Caco-2 (cell line): ENCODE measurements at places on chromosomes 16 and 17. TPM values are rescaled to one million over a fixed set of nuclear protein-coding genes. Genes with fewer than 3 reads are reported as not detected.

IRX3 gene
- 63.2 and 73.3 TPM in 2 replicates for total RNA-seq

KRT39 gene
- total RNA-seq = not detected in 2 replicates

CCDC200 gene
- total RNA-seq = not detected in 2 replicates

PIK3R6 gene
- not detected in 2 replicates for total RNA-seq

IL34 gene
- 0.49 and 0.50 TPM in 2 replicates for total RNA-seq

CPNE7 gene
- 40.4 and 50.0 TPM in 2 replicates for total RNA-seq

NPIPA5 gene
- total RNA-seq = 7.5 and 8.3 TPM in 2 replicates

DNA sequence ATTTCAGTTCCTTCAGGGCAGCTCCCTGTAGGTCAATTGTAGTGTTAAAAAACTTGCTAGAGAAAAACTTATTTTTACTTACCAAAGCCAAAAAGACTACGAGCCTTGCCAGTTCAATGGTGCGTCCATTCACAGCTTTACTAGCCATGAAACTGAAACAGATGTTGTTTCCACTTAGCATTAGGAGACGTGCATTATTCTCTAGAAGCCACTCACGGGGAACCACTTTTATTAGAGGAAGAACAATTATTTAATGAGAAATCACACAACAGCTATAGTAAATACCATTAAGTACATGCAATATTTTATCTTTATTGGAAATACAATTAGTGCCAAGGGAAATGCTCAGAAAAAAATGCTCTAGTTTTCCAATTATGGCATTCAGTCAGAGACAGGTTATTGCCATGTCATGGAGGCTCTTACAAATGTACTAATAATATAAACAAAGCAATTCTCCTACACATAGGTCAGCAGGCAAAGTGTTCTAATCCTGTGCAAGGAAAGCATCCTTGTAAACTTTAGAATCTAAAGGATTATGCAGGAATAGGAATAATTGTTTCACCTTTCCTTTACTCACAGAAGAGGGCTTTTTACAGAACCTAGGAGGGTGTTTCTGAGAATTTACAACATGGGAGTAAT is 17.4 kb downstream of the LASP1NB start:
- no peaks in the 10 kb centered on the region for H3K27me3 ChIP-seq
- DNase-seq = no peak
- H3K4me3 ChIP-seq = no peak overlapping the region
- H3K36me3 ChIP-seq = no peaks in the 10 kb centered on the region
- no peaks in the 10 kb centered on the region for H3K4me1 ChIP-seq

DNA sequence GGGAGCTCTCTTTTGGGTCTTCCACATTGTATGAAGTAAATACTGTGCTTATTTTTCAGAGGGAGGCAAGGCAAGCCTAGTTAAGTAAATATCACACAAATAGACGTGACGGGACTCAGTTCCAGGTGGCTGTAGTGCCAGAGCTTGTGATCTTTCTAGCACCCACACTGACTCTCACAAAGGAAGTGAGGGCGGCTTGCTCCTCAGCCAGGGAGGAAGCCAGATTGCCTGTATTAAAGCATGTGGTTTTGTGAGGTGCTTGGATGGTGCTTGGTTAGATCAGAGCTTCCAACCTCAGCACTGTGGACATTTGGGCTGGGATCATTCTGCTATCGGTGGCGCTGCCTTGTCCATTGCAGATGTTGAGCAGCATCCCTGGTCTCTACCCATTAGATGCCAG is 80.1 kb downstream of the VAT1L start:
- no peaks in the 10 kb centered on the region for H3K4me1 ChIP-seq
- H3K4me3 ChIP-seq = no peak overlapping the region
- H3K27me3 ChIP-seq = no peaks in the 10 kb centered on the region
- DNase-seq = no peak

DNA sequence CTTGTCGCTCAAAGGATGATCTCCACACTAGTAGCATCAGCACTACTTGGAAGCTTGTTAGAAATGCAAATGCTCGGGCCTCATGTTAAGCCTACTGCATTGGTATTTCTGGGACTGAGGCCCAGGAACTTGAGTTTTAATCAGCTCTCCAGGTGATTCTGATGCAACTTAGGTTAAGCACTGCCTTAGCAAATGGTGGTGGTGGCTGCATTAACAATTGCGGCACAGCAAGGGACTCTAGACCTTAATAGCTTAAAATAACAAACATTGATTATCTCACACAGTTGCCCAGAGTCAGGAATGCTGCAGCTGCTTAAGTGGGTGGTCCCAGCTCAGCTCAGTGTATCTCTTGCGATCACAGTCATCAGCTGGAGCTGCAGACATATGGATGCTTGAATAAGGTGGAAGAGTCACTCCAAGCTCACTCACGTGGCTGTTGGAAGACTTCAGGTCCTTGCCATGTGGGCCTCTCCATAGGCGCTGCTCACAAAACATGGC is 25.8 kb downstream of the HS3ST3A1 start:
- H3K27me3 ChIP-seq = no peaks in the 10 kb centered on the region
- no peak overlapping the region for H3K27ac ChIP-seq
- no peaks in the 10 kb centered on the region for H3K36me3 ChIP-seq

GRCh38 chr17:73257516-73257915 is 4.2 kb downstream of the CPSF4L start:
- no peaks in the 10 kb centered on the region for H3K4me1 ChIP-seq
- no peak for DNase-seq
- no peak overlapping the region for H3K4me3 ChIP-seq

DNA sequence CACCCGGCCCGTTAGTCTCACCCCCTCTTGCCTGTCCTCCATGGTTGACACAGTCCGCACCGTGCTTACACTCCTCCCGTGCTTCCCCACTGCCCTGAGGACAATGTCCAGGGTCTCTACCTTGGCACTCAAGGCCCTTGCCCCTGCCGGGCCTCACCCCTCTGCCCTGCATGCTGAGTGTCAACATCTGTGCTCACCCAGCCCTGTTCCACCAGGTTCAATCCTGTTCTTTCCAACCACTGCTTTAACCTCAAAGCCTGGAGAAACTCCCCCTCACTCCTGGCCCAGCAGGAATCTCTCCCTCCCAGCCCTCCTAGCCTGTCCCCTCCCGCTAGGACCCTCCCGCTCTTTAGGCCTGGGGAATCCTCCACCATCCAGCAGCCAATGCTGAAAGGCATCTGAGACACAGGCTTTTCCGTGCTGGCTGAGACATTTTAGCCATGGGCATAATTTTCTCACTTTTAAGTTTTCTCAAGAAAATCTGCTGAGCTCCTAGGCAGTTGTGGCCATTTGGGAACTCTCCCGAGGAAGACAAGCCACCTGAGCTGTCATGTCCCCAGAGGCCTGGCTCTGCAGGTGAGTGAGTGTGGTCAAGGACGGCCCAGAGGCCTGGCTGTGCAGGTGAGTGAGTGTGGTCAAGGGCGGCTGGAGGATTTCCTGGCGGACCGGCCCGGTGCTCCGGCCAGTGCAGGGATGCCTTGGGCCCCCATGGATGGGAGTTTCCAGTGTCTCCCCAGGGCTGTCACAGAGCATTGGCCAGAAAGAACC is 10.8 kb upstream of the P2RX1 start:
- no peaks in the 10 kb centered on the region for H3K27me3 ChIP-seq
- peaks cover 12% of the 10 kb centered on the region; the same call in 1 of the 2 replicates for H3K4me1 ChIP-seq
- DNase-seq = no peak
- no peak overlapping the region for H3K4me3 ChIP-seq
- peak overlapping the region; percentile 48 for H3K27ac ChIP-seq
- no peaks in the 10 kb centered on the region for H3K36me3 ChIP-seq

GRCh38 chr17:36002631-36003030 is 1.3 kb upstream of the CCL15 start:
- H3K27ac ChIP-seq = no peak overlapping the region
- no peaks in the 10 kb centered on the region for H3K27me3 ChIP-seq
- no peaks in the 10 kb centered on the region for H3K36me3 ChIP-seq
- DNase-seq = no peak
- peaks cover 24% of the 10 kb centered on the region for H3K4me1 ChIP-seq

DNA sequence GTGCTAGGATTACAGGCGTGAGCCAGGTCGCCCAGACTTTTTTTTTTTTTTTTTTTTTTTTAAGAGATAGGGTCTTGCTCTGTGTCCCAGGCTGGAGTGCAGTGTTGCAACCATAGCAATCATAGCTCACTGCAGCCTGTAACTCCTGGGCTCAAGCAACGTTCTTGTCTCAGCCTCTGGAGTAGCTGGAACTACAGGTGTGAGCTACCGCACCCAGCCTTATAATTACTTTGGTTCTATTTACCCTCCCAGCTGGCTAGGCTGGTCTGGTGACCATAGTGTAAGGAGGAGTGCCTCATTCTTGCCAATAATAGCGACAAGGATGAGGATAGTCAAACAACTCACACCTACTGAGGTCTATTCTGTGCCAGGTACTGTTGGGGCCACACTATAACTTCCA is 39.6 kb upstream of the USP7 start:
- no peaks in the 10 kb centered on the region for H3K27me3 ChIP-seq
- H3K4me3 ChIP-seq = no peak overlapping the region
- no peaks in the 10 kb centered on the region for H3K4me1 ChIP-seq
- no peak overlapping the region for H3K27ac ChIP-seq
- H3K36me3 ChIP-seq = no peaks in the 10 kb centered on the region

GRCh38 chr17:14813649-14814370 is 451.3 kb downstream of the PMP22 start:
- H3K27me3 ChIP-seq = no peaks in the 10 kb centered on the region
- no peak overlapping the region for H3K4me3 ChIP-seq
- no peaks in the 10 kb centered on the region for H3K4me1 ChIP-seq

DNA sequence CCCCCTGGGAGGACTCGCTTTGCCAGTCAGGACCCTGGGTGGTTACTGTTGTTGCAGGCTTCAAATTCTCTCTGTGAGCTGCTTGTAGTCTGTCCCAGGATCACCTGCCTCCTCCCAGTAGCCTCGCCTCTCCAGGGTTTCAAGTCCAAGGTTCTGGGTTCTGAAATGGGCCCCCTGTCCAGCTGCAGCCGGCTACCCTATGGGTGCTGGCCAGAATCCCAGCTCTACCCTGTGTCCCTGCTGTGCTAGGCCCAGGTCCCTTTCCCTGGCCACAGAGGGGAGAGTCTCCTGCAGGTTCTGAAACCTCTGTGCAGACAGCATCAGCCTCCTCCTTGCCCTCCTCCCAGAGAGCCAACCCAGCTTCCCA is 21.4 kb downstream of the UNC13D start:
- peaks cover 1% of the 10 kb centered on the region for H3K36me3 ChIP-seq
- DNase-seq = no peak
- no peak overlapping the region for H3K27ac ChIP-seq
- H3K27me3 ChIP-seq = no peaks in the 10 kb centered on the region
- no peak overlapping the region for H3K4me3 ChIP-seq

DNA sequence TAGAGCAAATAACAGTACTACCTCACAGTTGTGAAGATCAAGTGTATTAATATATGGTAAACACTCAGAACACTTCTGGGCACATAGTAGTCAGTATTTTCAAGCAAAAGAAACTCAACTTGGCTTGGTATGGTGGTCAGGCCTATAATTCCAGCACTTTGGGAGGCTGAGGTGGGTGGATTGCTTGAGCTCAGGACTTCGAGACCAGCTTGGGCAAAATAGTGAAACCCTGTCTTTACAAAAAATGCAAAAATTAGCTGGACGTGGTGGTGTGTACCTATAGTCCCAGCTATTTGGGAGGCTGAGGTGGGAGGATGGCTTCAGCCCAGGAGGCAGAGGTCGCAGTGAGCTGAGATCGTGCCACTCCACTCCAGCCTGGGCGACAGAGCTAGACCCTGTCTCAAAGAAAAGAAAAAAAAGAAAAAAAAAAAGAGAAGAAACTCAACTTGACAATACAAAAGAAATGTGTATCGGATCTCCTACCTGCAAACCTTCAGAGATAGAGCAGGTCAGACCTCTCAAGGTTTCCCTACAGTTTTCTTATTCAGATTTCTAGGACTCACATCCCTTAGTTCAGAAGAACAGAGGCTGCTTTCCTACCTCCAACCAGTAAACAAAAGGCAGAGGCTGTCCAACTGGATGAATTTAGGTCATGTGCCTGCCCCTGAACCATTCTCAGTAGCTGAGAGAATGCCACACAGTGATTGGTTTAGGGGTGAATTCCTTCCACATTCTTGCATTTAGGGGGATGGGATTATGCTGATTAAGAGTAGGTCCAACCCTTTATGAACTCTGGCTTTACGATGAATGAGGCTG is 1.7 kb upstream of the KPNA2 start:
- no peaks in the 10 kb centered on the region; the same call in 1 of the 2 replicates for H3K36me3 ChIP-seq
- DNase-seq = peak; percentile 83
- H3K4me3 ChIP-seq = peak overlapping the region; percentile 30
- no peaks in the 10 kb centered on the region for H3K27me3 ChIP-seq
- H3K27ac ChIP-seq = peak overlapping the region; percentile 70

- no peak overlapping the region for H3K4me3 ChIP-seq
- no peak overlapping the region for H3K27ac ChIP-seq
- no peaks in the 10 kb centered on the region for H3K27me3 ChIP-seq
- H3K36me3 ChIP-seq = peaks cover 1% of the 10 kb centered on the region; the same call in 1 of the 2 replicates
These were observed 94.9 kb upstream of the C17orf78 start for GRCh38 chr17:37280841-37281240.

DNA sequence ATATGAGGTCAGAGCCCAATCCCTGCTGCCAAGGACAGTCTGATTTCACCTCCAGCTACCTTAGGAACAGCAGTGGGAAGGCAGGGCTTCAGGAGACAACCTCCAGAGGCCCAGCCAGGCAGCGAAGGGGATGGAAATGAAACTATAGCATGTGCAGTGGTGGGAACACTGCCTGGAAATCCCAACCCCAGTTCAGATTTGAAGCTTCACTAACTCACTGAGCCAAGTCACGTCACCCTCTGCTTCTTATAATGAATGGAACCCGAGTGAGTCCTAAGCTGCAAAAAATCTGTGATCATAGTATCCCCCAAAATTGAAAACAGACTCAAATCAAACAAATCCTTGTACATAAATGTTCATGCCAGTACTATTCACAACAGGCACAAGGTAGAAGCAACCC is 36.0 kb upstream of the SLC39A11 start:
- no peak for DNase-seq
- H3K4me3 ChIP-seq = no peak overlapping the region
- H3K36me3 ChIP-seq = no peaks in the 10 kb centered on the region

DNA sequence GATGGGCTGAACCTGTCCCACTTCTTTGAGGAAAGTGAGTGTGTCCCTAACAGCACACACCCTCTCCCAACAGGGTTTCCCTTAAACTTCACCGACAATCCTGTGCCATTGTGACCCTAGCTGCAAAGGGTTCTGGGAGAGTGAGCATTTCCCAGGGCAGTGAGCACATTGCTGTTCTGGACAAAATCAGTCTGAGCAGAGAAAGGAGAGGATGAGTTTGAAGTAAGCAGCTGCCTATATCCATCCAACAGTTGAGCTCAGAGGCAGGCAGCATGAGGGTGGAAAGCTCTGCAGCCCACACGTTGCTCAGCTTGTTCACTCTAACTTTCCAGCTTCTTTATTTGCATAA is 296.5 kb upstream of the MAF start:
- H3K4me3 ChIP-seq = no peak overlapping the region
- DNase-seq = no peak
- H3K4me1 ChIP-seq = peaks cover 53% of the 10 kb centered on the region
